ENCODE measurements at places on chromosomes 3 and 15.

DNA sequence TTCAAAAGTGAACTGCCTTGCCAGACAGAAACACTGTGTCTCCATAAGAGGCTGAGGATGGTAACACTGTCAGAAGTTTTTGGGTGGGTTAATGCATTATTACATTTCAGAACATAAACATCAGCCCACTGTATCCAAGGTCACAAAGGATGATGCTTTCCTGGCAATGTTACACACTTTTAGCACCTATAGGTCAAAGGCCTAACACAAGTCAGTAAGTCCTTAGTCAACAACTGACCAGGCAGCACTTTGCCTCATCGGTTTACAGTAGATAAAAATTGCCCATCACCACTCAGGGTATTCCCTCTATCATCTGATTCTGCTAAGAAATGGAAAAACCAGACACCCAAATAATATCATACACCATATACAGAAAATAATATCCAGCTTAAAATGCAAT, 98.4 kb downstream of the CTNNB1 start:
- DNase-seq, result no peak

DNA sequence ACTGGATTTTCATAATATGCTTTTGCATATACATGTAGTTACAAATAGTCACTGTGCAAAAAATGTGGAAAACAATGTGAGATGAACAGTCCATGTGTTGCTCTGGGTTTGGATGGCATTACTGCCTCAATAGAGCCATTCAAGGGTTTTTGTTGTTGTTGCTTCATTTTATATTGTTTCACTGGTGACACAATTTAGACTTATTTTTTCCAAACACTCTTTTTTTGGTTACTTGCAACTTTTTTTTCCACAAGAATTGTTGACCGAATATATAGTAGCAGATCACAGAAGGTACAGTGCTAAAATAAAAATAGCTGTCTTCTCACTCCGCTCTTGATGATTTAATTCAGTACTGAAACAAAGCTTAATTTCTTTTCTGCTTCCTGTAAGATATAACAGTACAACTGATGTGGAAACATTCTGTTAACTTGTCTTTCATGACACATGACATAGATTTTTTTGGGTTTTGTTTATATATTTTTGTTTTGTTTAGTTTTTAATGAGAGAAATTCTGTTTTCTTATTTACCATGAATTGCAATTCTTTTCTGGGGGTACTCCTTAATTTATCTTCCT, 618.6 kb downstream of the NAALADL2 start:
- DNase-seq, result no peak

- DNase-seq, result no peak
Observed at GRCh38 chr15:60829416-60829815, 350.5 kb upstream of the ICE2 start.

GRCh38 chr3:177735431-177735830, 538.1 kb upstream of the TBL1XR1 start:
- no peak for DNase-seq
